Cerebellum (tissue), 4 donors: ENCODE measurements at places on chromosomes 5 and 9. TPM values are rescaled to one million over a fixed set of nuclear protein-coding genes. Genes with fewer than 3 reads are reported as not detected.

The SLC36A2 gene
- total RNA-seq: not detected

The EPB41L4A gene
- total RNA-seq: 130 TPM

The AIF1L gene
- 24.2 TPM for total RNA-seq

The FBN2 gene
- total RNA-seq: 20.1 TPM

The CATSPER3 gene
- total RNA-seq: 0.45 TPM

The KCNIP1 gene
- total RNA-seq: 23.3 TPM

The CARD9 gene
- total RNA-seq: 1.9 TPM

The WDR38 gene
- 0.27 TPM for total RNA-seq

The SOX30 gene
- total RNA-seq: 0.18 TPM

The DMRTA1 gene
- 0.91 TPM for total RNA-seq

The ANKRD31 gene
- total RNA-seq: 0.82 TPM

The NIPAL4 gene
- total RNA-seq: not detected

The SLC34A1 gene
- not detected for total RNA-seq

The DNM1 gene
- total RNA-seq: 120 TPM

The CNTNAP3B gene
- total RNA-seq: 53.5 TPM

The ST8SIA4 gene
- 36.2 TPM for total RNA-seq

The INSL4 gene
- total RNA-seq: not detected

The CRHBP gene
- total RNA-seq: 0.64 TPM

The PCDHB8 gene
- 6.9 TPM for total RNA-seq

The CMYA5 gene
- 3.2 TPM for total RNA-seq

The CSF1R gene
- total RNA-seq: 8.7 TPM

The SPINK6 gene
- total RNA-seq: not detected

The TMEM252 gene
- total RNA-seq: not detected
